B cell (primary cell): ENCODE measurements at places on chromosomes 7 and 10.

GRCh38 chr7:42460933-42461332 lies 223.9 kb upstream of the GLI3 start:
- DNase-seq: no peak

DNA sequence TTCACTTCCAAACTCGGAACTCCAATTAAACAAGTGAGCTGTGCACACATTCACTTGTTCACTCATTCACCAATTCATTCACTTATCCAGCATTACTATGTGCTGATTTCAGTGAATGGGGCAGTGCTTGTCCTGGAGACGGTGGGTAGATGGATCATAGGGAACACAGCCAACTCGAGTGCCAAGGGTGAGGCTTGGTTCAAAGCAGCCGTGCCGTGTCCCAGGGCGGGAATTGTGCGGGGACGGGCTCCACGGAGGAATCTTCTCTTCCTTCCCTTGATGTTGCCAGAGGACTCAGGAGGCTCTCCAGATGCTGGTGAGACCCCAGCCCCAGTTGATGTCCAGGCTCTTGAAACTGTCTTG lies 2.9 kb downstream of the SH2D4B start:
- DNase-seq: no peak

DNA sequence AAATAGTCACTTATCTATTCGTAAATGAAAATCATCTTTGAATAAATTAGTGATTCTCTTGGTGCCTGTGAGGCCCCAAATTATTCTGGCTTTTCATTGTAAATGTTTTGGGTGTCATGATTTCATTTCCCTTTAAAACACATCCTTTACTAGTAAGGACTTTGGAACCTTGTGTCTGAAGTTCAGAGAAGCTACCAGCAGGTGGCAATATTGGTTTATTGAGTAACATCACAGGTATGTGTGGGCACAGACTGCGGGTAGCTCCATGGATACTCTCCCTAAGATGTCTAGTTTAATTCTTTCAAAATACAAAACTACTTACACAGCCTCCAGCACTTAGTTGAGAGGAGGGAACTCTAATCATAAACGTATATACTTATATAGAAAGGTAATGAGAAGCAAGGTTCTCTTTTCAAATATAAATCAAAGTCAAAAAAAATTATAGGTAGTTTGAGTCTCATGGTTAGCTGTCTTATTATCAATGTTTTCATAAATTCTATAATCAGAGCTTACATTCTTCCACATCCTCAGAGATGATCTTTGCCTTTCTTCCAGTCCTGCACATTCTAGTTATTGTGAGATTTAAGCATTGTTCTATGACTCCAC lies 449.6 kb downstream of the GRM8 start:
- peak; percentile 45 for DNase-seq

- DNase-seq: no peak
Observed at GRCh38 chr10:131907679-131908078, 6.9 kb downstream of the PPP2R2D start.

DNA sequence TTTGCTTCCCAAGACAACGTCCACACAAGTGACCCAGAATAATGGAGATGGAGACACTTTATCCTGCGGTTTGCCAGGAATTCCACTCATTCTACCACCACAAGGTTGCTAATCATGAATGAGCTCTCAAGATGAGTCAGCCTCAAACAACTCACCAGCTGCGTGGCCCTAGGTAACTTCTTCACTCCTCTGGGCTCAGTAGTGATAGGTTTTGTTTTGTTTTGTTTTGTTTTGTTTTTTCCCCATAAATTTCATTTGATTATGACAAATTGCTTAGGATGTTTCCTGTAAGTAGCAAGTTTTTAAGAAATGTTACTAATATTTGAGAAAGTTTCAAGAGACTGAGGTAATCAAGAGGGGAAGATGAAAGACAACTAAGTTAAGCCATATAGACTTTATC lies 286.8 kb downstream of the PARD3 start:
- DNase-seq: no peak

- no peak for DNase-seq
Observed at GRCh38 chr10:99394761-99395386, 35.5 kb downstream of the GOT1 start.

DNA sequence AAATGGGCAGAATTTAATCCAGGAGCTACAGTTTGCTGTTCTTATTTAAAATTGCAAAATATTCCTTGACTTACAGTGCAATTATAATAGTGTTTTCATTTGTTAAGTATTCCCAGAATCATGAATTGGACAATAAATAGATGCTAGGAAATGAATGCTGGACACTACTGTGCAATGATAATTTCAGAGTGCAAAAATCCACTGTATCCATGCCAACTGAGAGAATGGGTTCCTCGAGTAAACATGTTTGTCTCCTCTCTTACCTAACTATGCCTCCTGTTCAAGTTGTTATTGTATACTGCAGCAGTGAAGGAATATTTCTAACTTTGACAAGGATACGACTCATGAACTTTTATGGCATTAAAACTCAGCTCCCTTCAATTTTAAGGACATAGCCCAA lies 1396.3 kb downstream of the GATA3 start:
- no peak for DNase-seq

- no peak for DNase-seq
Observed at GRCh38 chr10:125105706-125106255, 54.6 kb downstream of the CTBP2 start.

DNA sequence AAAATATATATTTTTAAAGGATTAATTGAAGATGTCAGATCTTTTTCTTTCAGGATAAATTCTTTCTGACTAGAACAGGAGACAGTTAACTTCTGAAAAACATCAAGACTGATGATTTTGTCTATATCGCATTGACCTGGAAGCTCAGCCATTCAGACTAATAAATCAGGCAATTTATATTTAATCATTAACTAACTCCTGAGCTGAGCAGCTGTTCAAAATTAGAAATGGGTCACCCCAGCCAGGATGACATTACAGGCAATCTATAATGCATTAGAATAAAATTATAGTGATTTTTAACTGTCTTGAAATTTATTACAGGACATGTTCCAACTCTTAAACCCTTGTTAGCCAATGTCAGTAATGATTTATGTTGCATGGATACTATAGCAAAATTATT lies 139.9 kb downstream of the CDCA7L start:
- DNase-seq: no peak

DNA sequence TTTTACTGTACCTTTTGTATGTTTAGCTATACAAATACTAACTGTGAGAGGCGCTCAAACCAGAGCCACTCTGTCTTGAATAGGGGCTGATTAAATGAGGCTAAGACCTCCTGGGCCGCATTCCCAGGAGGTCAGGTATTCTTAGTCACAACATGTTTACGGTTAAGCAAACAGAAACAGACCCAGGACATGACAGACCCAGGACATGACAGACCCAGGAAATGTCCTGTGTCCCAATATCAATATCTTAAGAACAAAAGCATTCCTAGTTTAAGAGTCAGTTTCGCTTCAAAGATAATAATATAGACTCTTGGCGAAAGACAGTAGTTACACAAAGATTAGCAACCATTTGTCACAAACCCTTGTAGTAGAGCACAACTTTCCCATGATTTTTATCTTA lies 304.5 kb downstream of the CCSER2 start:
- DNase-seq: no peak

DNA sequence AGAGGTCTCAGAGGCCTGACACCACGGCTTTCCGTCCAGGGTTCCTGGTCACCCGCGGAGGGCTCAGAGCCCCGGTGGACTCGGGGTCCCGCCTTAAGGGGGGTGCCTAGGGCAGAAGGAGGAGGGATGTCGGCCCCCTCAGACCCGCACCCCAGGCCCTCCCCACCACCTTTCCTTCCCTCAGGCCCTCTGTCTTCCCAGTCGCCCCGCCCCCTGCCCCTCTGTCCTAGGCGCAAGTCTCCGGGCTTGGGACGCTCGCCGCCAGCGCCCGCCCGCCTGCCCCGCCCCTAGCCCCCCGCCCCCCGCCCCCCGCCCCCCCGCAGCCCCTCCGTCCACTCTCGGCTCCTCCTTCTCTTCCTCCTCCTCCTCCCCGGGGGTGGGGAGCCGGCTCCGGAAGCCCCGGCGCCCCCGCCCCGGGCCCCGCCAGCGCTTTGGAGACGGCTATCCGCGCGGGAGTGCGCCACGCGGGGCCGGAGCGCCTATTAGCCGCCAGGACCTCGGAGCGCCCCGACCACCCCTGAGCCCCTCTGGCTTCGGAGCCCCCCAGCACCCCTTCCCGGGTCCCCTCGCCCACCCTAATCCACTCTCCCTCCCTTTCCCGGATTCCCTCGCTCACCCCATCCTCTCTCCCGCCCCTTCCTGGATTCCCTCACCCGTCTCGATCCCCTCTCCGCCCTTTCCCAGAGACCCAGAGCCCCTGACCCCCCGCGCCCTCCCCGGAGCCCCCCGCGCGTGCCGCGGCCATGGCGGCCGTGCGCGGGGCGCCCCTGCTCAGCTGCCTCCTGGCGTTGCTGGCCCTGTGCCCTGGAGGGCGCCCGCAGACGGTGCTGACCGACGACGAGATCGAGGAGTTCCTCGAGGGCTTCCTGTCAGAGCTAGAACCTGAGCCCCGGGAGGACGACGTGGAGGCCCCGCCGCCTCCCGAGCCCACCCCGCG lies at the start of gene AEBP1:
Gene AEBP1, plus strand, starts transcription at position 423 of the 937 bp plus-strand sequence. Its CDS starts 321 bp downstream, at position 744.
- DNase-seq: no peak

DNA sequence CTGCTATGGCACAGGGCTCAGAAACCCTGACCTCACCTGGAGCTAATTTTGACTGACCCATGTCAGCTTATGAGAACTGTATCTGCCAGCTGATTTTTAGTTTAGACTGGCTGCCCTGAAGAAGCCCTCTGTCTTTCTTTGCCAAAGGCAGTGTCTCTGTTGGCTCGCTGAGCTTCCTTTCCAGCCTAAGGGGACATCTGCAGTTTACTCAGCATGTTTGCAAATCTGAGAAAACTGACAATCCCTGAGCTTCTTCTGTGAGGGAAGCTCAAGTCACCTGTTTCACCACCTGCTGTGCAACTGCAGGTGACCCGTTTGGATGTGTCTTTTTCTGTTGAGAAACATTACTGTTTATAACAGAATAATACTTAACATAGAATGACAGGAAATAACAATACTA lies 46.0 kb downstream of the PRKAR2B start:
- DNase-seq: no peak

- DNase-seq: no peak
Observed at GRCh38 chr7:375321-375831, 85.4 kb downstream of the FOXL3 start.

- DNase-seq: no peak
Observed at GRCh38 chr10:6973899-6974298, 393.8 kb upstream of the PRKCQ start.

GRCh38 chr10:122019414-122019975 lies 30.5 kb downstream of the TACC2 start:
- DNase-seq: no peak

GRCh38 chr7:137080516-137081203 lies 212.2 kb downstream of the CHRM2 start:
- DNase-seq: no peak

GRCh38 chr10:110919971-110920881 lies 822 bp downstream of the SHOC2 start:
- DNase-seq: peak; percentile 87

DNA sequence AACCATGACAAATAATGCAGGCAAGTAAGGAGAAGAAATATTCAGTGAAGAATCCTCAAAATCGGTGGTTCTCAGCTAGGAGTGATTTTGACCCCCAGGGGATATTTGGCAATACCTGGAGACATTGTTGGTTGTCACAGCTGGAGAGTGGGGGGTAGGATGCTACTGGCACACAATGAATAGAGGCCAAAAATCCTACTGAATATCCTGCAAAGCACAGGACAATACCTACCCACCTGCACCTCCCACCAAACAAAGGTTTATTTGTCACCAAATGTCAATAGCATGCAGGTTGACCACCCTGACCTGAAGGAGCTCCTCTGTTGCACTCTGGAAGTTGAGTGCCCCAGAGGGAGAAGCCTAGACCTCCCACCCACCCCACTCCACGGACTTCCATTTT lies 1028.6 kb downstream of the CNTNAP2 start:
- no peak for DNase-seq

GRCh38 chr7:76222333-76222732 lies 20.6 kb downstream of the SRRM3 start:
- DNase-seq: no peak

GRCh38 chr7:1712907-1713501 lies 42.9 kb downstream of the ELFN1 start:
- DNase-seq: no peak

- DNase-seq: no peak
Observed at GRCh38 chr10:18473424-18474117, 177.8 kb downstream of the NSUN6 start.

DNA sequence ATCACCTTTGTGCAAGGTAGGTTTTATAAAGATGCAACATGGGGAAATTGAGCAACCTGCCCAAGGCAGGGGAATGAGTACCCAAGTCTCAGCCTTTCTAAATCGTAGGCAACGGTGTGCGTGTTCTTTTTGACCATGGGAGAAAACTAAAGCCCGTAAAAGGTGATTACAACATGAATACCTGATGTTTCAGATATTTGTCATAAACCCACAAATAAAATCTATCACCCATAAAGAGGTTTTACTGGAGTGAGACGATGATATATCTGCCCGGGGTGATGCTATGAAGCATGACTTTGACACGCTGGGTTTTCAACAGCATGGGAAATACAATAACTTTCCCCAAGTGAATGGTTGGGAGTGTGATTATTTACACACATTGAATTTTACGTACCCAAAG lies 406.3 kb upstream of the KLF6 start:
- DNase-seq: no peak

DNA sequence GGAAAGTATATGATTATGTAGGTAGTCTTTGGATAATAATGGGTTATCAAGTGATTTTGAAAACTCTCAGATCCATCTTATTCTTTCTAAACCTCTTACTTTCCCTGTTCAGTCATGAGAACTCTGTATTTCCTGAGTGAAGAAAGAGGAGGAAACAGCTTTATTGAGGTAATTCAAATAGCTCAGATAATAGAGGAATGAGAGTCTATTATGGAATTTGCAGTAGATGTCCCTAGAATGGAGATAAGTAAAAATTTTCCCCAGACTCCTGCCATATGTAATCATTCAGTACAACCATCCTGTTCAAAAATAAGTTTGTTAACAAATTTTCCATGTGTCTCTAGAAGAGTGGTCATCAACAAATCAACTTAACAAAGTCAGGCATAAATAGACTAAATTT lies 36.4 kb downstream of the EPDR1 start:
- DNase-seq: no peak

DNA sequence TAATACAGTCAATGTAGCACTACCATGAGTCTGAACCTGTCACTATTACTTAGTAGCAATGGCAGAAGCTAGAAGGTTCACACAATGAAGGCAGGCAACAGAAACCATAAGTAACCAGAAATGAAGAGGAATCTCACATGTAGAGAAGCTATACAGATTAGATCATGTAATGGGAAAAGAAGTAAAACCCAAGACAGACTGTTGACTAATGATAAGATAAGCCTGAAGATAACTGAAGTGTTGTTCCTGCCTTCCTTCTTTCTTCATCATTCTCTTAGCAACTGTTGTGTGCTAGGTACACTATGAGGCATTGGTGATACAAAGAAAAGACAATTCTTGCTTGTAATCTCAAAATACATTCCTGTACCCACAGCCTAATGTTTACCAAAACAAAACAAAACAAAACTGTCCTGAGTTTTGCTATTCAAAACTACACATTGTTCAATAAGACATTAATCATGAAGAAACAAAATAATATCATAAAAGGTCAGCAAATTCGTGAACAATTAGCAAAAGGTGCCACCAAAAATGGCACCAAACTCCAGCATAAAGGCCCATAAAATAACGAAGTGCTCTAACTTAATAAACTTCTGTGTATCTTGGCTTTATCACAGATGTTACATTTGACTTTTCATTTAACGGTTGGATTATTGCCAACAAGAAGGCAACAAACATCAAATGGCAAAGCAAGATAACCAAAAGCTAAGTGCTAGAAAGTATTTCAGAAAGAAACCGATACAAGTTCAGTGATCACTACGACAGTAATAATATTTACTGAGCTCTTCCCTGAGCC lies 27.1 kb downstream of the ZNF800 start:
- DNase-seq: no peak
